Testis (tissue), 5 donors: ENCODE measurements at places on chromosomes 7 and 10. TPM values are rescaled to one million over a fixed set of nuclear protein-coding genes. Genes with fewer than 3 reads are reported as not detected.

The PDE1C gene
- total RNA-seq: 9.5 TPM

DNA sequence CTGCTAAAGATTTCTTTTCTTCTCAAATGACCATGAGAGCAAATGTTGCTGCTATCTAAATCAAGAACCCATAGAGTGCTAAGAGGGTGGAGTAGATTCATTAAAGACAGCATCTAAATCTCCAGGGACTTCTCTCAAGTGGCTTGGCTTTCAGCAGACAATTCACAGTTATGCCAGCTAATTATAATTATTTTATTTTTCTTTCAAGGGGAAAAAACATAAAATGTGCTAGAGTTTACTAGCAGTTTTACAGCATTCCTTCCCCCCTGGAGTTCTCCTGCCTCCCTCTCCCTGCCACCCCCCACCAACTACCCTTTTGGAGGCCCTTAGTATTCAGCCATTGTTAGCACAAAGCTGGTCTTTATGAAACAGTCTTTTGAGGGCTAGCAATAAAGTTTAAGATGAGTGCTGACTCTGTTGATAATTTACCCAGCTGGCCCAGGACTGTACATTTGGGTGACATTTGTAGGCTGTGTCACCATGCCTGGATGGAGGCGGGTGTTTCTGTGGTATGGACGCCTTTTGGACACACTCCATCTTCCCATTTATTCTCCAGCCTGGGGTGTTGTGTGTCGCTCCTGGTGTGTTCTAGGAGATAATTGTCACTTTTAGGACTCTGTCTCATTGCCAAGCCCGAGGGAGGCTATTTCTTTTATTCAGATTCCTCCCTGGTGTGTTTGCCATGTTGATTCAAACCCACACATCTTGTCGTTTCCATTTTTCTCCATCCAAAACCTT, 160.2 kb downstream of the CREB5 start:
- H3K4me1 ChIP-seq: no peaks in the 10 kb centered on the region
- no peaks in the 10 kb centered on the region for H3K27me3 ChIP-seq
- no peaks in the 10 kb centered on the region for H3K36me3 ChIP-seq
- H3K4me3 ChIP-seq: no peak overlapping the region
- no peak for DNase-seq
- H3K27ac ChIP-seq: no peak overlapping the region

The LDB3 gene
- total RNA-seq: 3.6 TPM

The CPA4 gene
- 0.68 TPM for total RNA-seq

DNA sequence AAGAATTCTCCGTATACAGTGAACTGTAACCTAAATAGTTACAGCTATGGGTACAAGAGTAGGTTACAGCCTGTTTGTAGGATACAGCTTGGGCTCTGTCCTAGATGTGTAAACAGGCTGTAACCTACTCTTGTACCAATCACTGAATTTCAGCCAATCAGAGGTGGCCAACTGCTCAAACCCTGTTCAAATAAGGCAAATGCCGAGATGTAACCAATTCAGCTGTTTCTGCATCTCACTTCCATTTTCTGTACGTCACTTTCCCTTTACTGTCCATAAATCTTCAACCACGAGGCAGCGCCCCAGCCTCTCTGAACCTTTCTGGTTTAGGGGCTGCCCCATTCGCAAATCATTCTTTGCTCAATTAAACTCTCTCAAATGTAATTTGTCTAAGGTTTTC, 8.3 kb upstream of the MMP21 start:
- H3K4me1 ChIP-seq: no peaks in the 10 kb centered on the region
- H3K36me3 ChIP-seq: no peaks in the 10 kb centered on the region
- no peak for DNase-seq
- H3K4me3 ChIP-seq: no peak overlapping the region

DNA sequence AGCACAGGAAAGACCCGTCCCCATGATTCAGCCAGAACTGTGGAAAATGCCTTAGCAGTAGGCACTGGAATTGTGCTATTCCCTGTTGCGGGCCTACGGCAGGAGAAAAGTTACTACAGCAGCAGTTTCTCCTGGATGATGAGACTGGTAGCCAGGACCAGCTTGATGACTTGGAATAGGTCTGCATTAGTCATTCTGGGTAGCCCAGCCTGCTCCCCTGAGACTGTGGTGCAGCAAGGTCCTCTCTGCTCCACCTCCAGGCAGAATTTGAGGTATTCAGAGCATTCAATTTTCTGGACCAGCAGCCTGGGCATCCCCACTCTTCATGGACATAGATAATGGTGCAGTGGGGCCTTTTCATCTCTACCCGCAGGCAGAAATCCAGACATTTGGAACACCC, 490.0 kb downstream of the SH2D4B start:
- no peak overlapping the region for H3K4me3 ChIP-seq
- H3K36me3 ChIP-seq: no peaks in the 10 kb centered on the region
- H3K4me1 ChIP-seq: no peaks in the 10 kb centered on the region
- DNase-seq: no peak

The MOGAT3 gene
- total RNA-seq: not detected

The AFAP1L2 gene
- 4.0 TPM for total RNA-seq

DNA sequence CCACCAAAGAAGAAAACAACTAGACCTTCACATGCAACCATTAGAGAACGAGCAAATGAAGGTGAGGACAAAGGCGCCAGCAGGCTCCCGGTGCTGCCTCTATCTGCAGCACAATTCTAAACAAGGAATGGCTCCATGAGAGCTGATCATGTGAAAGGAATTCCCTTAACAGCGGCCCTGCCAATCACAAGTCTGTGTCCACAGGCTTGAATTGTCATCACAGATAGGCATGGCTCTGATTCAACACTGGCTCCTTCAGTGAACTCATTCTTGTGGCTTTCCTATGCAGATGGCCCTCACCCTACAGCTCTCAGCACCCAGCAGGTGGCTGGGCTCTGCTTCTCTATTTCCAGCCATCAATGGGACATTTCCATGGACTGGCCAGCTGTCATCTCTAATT, 36.2 kb downstream of the LAMB1 start:
- H3K4me1 ChIP-seq: peaks cover 6% of the 10 kb centered on the region
- H3K36me3 ChIP-seq: no peaks in the 10 kb centered on the region
- H3K27me3 ChIP-seq: no peaks in the 10 kb centered on the region
- DNase-seq: no peak
- H3K27ac ChIP-seq: no peak overlapping the region

The FGFBP3 gene
- total RNA-seq: 1.4 TPM

- no peaks in the 10 kb centered on the region for H3K27me3 ChIP-seq
- no peak overlapping the region for H3K27ac ChIP-seq
- DNase-seq: no peak
- no peaks in the 10 kb centered on the region for H3K36me3 ChIP-seq
These were observed 225.4 kb upstream of the ZWINT start for GRCh38 chr10:56586461-56586891.

- H3K4me3 ChIP-seq: no peak overlapping the region
- no peaks in the 10 kb centered on the region for H3K27me3 ChIP-seq
- no peak for DNase-seq
- no peaks in the 10 kb centered on the region for H3K4me1 ChIP-seq
- H3K27ac ChIP-seq: no peak overlapping the region
These were observed 325.9 kb upstream of the SMIM30 start for GRCh38 chr7:113444261-113444660.

- no peaks in the 10 kb centered on the region for H3K27me3 ChIP-seq
- H3K27ac ChIP-seq: peak overlapping the region; percentile 39
- H3K4me1 ChIP-seq: no peaks in the 10 kb centered on the region
- no peaks in the 10 kb centered on the region for H3K36me3 ChIP-seq
- DNase-seq: peak; percentile 63
These were observed 67.0 kb upstream of the CFAP46 start for GRCh38 chr10:133009218-133009950.

GRCh38 chr10:131749767-131750142, 151.1 kb upstream of the PPP2R2D start:
- no peak overlapping the region for H3K4me3 ChIP-seq
- DNase-seq: no peak
- H3K4me1 ChIP-seq: no peaks in the 10 kb centered on the region
- no peaks in the 10 kb centered on the region for H3K36me3 ChIP-seq

- H3K27ac ChIP-seq: no peak overlapping the region
- no peak for DNase-seq
- no peaks in the 10 kb centered on the region for H3K36me3 ChIP-seq
- no peaks in the 10 kb centered on the region for H3K4me1 ChIP-seq
- H3K4me3 ChIP-seq: no peak overlapping the region
These were observed 47.9 kb downstream of the SP8 start for GRCh38 chr7:20738518-20739481.

GRCh38 chr10:6514844-6515780, 65.0 kb downstream of the PRKCQ start:
- no peak overlapping the region for H3K4me3 ChIP-seq
- no peaks in the 10 kb centered on the region for H3K4me1 ChIP-seq

DNA sequence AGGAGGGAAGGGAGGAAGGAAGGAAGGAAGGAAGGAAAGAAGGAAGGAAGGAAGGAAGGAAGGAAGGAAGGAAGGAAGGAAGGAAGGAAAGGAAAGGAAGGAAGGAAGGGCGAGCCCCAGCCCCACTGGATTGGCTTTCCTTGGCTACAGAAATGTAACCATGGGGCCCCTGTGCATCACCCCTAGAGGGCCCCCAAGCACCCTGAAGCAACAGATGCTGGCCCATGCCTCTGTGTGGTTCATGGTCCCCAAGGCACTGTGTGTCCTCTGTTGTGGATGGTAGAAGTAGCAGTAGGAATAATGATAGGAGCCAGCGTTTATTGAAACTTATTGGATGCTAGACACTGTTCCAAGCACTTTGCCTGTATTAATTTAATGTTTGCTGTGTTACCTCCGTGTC, 116.6 kb upstream of the MACROH2A2 start:
- H3K27me3 ChIP-seq: no peaks in the 10 kb centered on the region
- no peak overlapping the region for H3K27ac ChIP-seq
- no peak for DNase-seq
- H3K4me3 ChIP-seq: no peak overlapping the region
- no peaks in the 10 kb centered on the region for H3K36me3 ChIP-seq
